ENCODE measurements at places on chromosomes 4 and X.

DNA sequence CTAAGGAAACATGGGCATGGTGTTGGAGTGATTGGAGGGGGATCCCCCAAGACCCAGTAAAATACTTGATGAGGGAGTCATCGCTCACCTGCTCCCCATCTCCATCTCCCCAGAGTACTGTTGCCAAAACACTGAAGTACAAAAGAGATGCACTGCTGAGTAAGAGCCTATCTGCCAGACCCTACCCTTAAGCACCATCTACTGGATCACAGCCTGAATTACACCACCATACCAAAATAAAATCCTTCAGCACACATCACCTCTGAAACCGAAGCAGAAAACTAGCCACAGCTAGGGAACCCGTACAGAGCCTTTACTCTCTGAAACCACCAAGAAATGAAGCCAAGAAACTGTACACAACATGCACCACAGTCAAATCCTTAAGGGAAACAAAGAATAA lies 466.3 kb upstream of the ACTRT1 start:
- peak; percentile 1 for DNase-seq

GRCh38 chr4:89071311-89071710 lies 14.3 kb upstream of the FAM13A start:
- DNase-seq, result no peak

GRCh38 chr4:123517176-123517575 lies 120.6 kb downstream of the SPRY1 start:
- DNase-seq, result no peak

DNA sequence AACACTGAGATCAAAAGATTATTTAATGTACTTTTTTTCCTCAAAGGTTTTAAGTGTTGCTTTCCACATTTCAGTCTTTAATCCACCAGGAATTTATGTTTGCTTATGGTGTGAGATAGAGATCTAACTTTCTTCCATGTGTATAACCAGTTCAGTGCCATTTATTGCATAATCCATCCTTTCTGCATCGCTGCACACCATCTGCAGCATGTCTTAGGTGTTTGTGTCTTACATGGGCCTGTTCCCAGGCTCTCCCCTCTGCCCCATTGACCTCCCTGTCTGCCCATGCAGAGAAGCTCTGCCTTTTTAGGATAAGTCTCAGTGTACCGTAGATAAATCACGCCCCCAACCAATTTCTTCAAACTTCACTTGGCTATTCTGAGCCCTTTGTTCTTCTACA lies 30.3 kb downstream of the NSDHL start:
- DNase-seq, result no peak
